Muscle of back (tissue), 13 donors: ENCODE measurements at places on chromosomes 1 and 21. TPM values are rescaled to one million over a fixed set of nuclear protein-coding genes. Genes with fewer than 3 reads are reported as not detected.
A peak's percentile ranks its signal among the peaks of the same experiment; 100 is the strongest.

DNA sequence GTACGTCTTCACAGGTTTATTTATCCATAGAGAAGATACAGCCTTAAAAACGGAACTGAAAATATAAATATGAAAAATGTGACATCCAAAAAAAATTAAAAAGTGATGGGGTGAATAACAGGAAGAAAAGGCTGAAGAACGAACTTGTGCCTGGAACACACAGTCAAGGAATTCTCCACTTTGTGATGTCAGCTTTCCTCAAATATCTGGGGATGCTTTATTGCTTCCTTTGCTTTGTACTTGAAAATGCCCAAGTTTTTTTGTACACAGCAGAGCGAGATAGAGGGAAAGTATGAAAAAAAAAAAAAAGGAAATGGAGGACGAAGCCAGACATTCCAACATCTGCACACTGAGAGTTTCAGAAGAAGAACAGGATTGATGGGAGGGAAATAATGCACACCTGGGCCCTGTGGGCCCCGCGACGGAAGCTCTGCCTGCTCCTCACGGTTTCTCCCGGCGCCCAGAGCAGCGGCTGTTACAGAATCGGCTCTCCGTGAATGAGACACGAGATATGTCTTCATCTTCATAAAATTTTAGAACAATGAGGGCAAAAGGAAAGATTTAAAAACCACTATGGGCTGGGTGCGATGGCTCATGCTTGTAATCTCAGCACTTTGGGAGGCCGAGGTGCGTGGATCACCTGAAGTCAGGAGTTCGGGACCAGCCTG lies 10.0 kb upstream of the LRRC3 start:
- DNase-seq: no peak

GRCh38 chr1:109977225-109977624 lies 7.3 kb upstream of the AHCYL1 start:
- DNase-seq: no peak

DNA sequence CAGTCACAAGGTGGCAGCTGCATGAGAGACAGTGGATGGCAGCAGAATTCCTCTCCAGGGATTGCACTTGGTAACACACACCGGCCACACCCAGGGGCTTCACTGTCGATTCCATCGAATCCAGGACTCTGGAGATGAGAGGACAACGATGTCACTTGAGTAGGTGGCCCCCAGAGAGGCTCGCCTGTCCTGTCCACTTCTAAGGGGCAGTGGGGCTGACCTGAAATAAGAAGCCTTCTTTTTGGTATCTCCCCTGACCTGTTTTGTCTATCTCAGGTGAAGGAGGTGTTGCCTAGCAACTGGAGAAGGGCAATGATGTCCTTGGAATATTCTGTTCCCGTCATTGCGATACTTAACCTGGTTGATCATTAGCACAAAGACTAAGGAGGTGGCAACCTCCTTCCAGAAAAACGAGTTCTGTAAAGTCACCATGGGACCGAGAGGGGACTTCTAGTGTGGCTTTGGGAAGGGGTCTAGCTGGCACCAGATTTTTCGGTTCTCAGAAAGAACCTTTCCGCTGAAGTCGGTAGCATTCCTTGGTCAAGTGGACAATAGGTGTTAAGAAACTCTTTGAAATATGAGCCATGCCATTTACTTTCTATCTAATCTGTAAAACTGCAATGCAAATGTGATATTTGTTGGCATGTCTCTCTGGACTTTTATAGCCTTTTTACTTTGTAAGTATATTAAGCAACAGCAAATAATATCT lies 85.2 kb upstream of the TMPRSS2 start:
- no peak for DNase-seq

The TMIGD3 gene
- 0.32 TPM for polyA plus RNA-seq

- DNase-seq: no peak
Measured at GRCh38 chr1:36565576-36566501, 83.1 kb upstream of the CSF3R start.

GRCh38 chr1:171636141-171636540 lies 14.1 kb downstream of the MYOCOS start:
- DNase-seq: no peak

The TAS1R1 gene
- 6.4 TPM for polyA plus RNA-seq

The SERPINC1 gene
- not detected for polyA plus RNA-seq

DNA sequence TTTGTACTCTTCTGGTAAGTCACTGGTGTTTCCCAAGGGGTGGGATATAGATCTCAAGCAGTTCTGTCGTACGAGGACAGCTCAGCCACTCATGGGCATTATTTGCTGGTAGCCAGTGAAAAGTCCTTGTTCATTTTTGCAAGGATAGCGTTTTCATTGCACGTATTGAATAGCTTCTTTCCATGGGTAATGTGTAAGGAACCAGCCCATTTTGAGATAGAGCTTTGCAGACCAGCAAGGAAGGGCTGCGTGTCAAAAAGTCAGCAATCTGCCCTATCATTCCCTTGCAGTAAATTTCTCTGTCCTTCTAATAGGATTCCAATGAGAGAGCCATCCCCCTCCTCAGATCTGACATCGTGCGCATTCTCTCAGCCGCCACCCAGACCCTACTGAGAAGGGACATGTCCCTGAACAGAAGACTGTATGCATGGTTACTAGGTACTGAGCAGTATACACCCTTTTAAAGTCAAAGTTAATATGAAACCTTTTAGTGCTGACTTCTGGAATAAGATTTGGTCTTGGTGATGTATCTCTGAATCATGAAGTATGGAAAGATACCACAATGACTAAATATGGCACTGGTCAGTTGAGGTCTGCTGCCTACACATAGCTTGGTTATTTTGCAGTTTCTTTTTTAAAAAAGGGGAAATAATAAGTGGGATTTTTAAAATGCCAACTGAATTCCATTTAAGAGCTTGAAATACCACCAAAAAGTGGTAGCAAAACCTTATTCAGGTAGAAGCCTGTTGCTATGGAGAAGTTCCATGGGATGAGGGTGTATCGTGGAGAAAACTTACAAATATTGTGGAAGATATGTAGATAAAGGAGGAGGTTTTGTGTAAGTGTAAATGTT lies 55.3 kb downstream of the DOP1B start:
- DNase-seq: no peak

- DNase-seq: peak; percentile 21
Measured at GRCh38 chr1:200588698-200589097, 31.9 kb downstream of the KIF14 start.

The LHX8 gene
- 0.11 TPM for polyA plus RNA-seq

The GOLT1A gene
- not detected for polyA plus RNA-seq

DNA sequence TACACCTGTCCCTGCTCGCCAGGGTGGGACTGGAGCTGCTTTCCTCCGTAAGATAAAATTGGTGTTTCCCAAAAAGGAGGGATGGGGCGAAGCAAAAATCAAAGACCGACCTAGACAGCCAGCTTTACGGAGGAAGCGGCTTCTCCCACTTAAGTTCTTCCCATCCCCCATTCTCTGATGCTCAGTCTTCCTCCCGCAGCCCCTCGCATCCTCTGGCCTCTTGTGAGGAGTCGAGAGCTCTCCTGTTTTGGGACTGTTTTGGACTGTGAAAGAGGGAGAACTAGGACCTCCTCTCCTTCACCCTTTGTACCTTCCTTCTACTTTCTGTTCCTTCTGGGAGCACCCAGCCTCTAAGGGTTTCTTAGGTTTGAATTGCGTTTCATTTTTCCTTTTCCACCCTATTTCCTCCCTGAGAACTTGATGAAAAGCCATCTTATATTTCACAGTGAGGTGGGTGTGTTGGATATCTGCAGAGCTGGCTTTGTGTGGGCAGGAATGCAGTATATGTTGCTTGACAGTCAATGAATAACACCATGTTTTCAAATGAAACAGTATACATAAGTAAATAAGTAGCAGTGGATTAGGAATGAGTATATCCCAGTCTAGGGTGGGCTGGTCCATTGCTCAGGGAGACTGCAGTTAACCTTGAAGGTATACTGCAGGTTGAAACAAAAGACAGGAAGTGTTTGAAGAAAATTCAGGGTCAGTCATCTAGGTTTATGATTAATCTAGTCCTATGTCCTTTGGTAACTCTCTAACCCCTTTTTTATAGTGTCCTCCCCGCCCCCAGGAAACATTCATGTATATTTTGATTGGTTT lies 848 bp downstream of the CTTNBP2NL start:
- no peak for DNase-seq

The DISC1 gene
- polyA plus RNA-seq: 7.6 TPM
